T-helper 17 cell (primary cell): ENCODE measurements at places on chromosomes 11 and 22.

GRCh38 chr22:39471381-39472141, 14.7 kb downstream of the MGAT3 start:
- no peak for DNase-seq

DNA sequence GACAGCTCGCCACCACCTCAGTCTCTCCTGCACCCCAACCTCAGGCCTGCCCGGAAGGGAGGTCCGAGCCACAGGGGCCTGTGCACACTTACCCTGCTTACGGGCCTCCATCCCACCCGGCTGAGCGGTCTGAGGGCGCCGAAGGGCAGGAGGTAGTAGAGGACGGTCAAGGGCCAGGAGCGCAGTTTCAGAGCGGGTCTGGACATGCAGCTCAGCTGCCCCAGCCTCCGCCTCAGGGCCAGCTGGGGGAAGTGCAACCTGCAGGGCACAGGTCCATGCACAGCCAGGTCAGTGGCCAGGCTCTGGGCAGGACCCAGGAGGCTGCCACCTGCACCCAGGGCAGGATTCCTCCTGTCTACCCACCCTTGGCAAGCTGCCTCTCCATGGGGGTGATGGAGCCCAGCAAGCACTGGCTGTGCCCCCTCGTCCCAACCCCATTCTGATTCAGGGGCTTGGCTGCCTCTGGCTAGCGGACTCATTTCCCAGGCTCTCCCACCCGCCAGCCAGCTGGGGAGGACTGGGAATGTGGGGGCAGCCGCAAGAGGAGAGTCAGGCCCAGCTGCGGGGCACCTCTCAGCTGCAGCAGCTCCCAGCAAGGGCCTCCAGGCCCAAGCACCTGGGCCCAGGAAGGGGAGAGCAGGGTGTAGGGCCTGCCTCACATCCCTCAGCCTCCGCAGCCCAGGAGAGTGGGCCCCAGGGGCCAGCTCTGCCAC, 38.3 kb downstream of the PISD start:
- DNase-seq, result no peak

DNA sequence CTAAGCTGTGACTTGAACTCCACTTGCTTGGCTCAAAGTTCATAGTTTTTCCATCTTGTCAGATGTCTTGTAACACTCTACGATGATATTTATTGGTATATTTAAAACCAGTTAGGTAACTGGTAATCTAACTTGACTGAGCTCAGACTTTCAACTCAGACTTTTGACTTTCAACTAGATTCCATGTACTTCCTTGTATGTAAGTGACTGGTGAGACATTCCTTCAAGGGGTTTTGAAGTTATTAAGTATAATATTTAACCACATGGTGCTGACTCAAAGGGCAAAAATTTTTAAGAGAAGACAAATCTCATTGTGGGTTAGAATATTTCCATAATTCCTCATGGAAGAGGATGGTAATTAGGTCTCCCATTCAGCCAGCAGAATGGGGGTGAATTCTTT, 631.3 kb upstream of the ANO5 start:
- DNase-seq, result no peak

DNA sequence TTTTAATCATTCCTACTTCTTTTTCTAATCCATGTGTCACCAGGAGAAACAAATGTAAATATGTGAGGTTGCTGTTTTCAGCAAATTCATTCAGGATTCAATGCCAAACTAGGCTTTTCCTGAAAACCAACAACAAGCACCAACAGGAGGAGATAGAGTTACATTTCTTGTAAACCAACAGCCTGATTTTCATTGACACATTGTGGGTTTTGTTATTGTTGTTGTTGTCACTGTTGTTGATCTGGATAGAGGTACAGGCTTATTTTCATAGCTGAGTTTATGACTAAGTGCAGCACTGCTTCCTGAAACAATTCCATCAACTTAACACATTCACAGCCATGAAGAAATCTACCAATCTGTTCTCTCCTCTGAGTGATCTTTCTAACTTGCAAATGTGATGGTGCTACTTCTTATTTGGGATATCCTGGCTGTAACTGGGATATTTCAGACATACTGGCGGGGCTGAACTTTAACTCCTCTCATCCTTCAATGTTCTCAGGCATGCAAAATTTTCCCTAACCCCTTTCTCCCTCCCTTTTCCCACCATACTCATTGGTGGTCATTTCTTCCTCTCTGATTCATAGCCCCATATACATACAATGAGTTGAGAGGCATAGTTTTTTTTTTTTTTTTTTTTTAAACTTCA, 65.5 kb downstream of the ME3 start:
- DNase-seq, result no peak

DNA sequence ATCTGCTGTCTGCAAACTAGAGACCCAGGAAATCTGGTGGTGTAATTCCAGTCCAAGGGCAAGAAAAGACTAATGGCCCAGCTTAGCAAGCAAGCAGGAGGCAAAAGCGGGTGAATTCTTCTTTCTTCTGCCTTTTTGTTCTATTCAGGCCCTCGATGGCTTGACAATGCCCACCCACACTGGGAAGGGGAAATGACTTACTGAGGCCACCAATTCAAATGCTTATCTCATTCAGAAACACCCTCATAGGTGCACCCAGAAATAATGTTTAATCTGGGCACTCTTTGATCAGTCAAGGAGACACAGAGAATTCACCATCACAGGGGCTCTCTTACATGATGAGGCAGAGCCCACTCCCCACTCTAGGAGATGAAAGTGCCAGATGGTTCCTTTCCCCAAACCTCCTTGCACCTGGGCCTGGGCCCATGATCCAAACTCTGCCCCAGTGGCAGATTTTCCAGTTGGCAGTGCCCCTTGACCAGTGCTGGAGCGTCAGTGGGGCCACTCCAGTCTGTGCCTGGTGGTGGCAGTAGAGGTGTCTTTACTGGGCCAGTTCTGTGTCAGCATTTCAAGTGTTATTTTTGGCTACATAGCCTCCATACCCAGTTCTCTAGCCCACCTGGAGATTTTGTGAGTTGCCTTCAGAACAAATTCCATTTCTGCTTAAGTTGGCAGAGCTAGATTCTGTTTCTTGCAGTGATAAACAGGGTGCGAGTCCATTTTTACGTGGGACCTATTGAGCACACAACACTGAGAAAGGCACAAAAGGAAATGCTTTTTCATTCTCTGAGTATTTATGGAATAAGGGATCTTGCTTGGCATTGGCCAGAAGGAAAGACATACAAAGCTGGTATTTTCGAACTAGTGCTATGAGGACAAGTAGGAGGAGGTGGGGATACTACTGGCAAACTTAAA, 7.5 kb downstream of the ELMOD1 start:
- no peak for DNase-seq

DNA sequence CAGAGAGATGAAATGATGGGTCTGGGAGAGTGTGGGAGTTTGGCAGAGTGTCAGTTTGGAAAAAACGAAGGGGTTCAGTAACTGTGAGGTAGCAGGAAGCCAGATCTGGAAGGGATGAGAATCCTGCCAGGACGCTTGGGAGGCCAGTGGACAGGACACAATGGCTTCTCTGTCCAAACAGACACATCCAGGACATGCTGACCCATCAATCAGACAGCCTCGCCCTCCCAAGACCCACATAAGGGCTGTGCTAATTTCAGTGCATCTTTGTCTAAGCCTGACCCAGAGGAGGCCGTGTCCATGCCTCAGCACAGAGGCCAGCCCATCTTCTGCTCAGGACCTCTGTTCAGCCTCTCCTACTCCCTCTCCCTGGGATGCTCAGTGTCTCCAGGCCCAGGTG, 576.5 kb upstream of the B3GAT1 start:
- no peak for DNase-seq

GRCh38 chr11:30705913-30706675, 119.9 kb upstream of the MPPED2 start:
- DNase-seq, result no peak

DNA sequence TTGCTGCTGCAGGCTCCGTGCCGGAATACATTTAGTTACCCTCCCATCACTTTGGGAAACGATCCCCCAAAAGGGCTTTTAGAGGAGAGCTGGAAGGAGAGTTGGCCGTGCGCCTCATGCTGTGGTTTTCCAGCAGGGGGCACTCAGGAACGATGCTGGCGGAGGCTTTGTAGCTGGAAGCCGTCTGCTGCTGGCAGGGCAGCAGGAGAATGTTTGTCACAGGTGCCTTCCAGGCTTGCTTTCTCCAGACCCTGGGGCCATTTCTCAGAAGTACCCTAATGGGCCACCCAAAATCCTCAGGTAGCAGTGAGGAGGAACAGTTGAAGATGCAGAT, 30.0 kb upstream of the CABP7 start:
- DNase-seq, result no peak

DNA sequence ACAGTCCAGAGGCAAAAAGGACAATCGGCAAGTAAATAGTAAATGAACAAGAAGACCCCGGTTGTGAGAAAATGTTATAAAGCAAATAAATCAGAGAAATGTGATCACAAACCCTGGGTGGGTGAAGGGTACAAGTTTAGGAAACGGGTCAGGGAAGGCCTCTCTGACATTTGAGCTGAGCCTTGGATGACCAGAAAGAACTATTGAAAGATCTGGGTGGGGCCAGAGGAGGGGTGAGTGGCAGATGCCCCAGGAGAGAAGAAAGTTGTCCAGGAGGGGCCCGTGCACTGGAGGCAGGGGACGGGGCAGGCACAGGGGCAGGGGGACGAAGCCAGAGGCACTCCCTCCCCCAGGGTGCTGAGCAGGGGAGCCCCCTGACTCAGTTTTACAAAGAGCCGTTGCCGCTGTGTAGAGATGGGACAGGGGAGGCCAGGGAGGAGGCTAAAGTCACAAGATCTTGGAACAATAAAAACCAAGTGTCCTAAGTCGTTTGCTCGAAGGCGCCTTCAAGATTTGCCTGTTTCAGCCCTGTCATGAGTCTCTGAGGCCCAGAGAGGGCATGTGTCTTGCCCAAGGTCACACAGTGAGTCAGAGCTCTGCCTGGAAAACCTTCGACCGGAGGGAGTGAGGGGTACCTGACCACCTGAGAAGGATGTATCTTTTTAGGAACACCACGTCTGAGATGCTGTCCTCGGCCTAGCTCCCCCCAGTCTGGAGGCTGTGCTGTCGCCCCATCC, 10.8 kb upstream of the PDGFB start:
- no peak for DNase-seq

- no peak for DNase-seq
These were observed 44.1 kb downstream of the CHORDC1 start for GRCh38 chr11:90178751-90179150.

GRCh38 chr11:127564810-127565209, 564.2 kb upstream of the KIRREL3 start:
- no peak for DNase-seq

DNA sequence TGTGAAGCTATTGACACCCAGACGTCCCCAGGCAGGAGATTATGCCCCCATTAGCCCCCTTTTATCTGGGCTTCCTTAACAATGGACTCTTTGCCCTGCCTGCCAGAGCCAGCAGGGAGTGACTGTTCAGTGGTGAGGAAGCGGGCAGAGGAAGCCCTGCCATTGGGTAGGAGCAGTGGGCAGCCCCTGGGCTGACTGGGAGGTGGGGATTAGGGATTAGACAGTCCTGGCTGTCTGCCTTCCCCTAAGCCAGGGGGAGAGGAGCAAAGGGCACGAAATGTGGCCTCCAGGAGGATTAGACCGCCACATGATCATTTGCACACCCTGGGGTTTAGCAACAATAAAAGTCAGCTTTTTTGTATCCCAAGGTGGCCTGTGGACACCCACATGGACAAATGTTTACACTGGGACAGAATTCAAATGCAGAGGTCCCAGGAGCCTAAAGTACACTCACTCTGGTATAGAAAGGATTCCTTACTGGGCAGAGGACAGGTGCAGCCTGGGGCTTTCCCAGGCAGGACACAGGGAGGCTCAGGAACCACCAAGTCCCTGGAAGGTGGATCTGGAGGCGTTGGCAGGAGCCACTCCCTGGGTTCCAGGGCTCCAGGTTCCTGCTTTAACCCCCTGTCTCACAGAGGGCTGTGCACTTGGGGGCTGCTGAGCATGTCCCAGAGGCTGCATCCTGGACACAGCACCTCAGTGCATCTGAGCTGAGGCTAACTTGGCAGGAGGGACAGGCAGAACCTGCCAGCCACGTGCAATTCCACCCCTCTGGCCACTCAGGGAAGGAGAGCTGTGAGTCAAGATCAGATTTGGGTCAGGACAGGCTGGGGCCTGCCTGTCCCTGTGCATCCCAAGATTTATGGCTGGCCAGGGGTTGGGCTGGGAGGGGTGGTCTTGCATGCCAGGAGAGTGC, 2.1 kb downstream of the PNPLA3 start:
- no peak for DNase-seq

DNA sequence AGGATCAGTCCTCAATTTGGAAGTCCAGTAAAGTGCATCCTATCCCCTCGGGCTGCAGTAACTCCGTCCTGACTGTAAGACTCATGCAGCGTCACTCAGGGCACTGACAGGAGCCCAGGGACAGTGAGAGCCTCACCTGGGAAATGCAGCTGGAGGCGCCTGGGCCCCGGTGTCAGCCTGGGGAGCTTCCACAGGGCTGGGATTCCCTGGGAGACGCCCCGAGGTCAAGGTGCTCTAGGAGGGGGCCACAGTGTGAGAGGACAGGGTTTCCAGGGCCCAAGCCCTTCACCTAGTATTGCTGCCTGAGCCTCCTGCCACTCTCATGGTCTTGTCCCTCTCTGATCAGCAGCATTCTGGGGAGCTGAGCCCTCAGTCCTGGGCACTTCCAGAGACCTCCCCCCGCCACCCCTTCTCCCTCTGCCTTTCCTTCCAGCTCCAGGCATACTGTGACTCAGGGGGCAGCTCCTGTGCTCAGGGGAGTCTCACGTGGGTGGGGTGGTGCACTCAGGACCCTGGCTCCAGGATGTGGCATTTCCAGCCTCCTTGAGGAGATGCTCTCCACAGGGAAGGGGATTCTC, 99.1 kb upstream of the IGLL5 start:
- no peak for DNase-seq

DNA sequence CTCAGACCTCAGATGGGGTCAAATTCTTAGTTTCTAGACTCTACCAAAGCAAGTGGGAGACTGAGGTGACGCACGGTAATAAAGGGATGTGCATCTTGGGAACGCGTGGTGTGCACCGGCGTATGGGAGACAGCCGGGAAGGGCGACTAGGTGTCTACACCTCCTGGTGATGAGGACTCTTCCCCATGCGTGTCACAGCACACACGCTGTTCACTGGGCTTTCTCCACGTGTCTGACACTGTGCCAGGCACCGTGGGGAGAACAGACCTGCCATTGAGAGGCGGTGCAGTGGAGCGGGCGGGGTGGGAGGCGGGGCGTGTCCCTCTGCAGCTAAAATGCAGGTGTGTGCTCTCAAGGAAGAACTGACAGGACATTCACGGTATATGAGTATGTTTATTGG, 5.3 kb downstream of the FXYD6 start:
- no peak for DNase-seq

GRCh38 chr11:84871116-84871515, 756.0 kb downstream of the DLG2 start:
- no peak for DNase-seq

DNA sequence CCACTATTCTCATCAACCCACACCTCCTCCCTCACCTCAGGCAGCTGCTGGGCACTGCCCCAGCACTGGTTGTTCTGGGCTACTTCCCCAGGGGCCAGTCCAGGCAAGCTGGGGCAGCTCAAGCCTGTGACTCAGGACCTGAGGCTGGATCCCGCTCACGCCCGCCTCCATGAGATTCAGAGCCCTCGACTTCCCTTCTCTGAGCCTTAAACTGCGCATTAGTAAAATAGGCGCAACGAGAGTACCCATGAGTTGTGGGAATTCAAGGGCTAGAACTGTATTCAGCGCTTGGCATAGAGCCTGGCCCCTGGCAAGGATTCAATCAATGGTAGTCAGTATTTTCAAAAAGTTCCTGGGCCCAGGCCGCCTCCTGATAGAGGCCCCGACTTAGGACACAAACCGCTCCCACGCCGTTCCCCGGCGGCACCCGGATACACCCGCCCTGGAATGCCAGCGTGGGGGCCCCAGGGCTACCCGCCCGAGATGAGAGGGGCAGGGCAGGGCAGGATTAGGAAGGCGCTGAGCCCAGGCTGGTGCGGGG, 723 bp upstream of the CD82 start:
- no peak for DNase-seq

GRCh38 chr22:44362249-44363012, 49.7 kb upstream of the SHISAL1 start:
- no peak for DNase-seq
